NCI-H1105 treated with DMSO at 0.1 percent for 48 hours (cell line): ENCODE measurements at places on chromosomes 5 and 9.

GRCh38 chr9:28249424-28249823, 676.1 kb upstream of the C9orf72 start:
- no peak for DNase-seq

- DNase-seq: no peak
Measured at GRCh38 chr9:126348911-126349550, 22.4 kb downstream of the MVB12B start.

DNA sequence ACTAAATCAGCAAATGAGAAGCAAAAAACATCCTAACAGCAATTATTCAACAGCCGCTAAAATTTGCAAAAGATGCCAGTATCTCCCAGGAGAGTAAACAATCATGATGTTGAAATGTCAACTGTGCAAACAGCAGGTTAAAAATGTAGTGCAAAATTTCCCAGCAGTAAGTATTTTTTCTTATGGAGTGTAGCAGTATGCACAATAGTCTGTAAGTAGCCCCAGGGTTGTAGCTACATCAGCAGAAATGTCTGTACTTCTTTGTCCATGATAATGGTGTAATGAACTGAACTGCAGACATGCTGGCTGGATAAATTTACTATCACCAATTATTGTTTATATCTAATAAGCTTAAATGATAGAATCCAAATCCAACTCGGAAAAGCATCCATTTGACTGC, 31.4 kb downstream of the GRIN3A start:
- DNase-seq: no peak

- no peak for DNase-seq
Measured at GRCh38 chr9:34746526-34746925, 36.6 kb upstream of the CCL21 start.

- DNase-seq: no peak
Measured at GRCh38 chr5:41509399-41510175, 814 bp downstream of the PLCXD3 start.

DNA sequence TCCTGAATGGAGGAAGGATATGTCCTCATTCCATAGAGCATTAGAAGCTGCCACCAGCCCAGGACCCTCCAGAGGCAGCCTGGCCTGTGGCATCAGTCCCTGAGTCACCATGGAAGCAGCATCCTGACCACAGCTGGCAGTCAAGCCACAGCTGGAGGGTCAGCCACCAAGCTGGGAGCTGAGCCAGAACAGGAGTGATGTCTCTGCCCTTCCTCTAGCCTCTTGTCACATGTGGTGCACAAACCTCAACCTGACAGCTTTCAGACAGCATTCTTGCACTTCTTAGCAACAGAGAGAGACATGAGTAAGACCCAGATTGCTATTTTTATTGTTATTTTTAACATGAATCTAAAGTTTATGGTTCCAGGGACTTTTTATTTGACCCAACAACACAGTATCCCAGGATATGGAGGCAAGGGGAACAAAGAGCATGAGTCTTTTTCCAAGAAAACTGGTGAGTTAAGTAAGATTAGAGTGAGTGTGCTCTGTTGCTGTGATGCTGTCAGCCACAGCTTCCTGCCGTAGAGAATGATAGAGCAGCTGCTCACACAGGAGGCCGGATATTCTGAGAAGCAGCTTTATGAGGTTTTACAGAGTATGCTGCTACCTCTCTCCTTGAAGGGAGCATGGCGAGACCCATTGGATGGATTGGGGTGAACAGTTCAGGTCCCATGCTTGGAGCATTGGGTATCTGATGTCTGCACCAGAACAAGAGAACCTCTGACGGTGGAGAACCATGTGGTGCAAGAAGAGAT, 13.0 kb upstream of the CYFIP2 start:
- no peak for DNase-seq

GRCh38 chr5:123433596-123433995, 10.4 kb upstream of the CEP120 start:
- DNase-seq: no peak
